ENCODE measurements at places on chromosomes 1 and 21.

DNA sequence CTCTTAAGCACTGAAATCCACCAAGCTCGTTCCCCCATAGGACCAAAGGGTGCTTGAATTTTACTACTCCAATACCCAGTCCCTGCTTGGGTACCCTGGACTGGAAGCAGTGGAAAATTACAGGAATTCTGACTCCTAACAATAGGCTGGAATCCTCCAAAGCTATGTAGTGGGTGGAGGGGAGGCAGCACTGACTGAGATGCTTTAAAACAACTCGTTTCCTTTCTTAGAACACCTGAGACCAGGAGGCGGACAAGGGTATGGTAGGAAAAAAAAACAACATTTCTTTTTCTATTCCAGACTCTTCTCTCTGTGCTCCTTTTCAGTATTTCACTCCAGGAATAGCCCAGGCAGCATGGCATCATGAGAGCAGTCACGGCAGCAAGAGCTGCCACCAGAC is 2.3 kb downstream of the PEF1 start:
- DNase-seq: no peak

- DNase-seq: no peak
These were observed 1369.1 kb upstream of the ADGRL4 start for GRCh38 chr1:80375662-80376061.

GRCh38 chr1:159868766-159869165 is 6.3 kb upstream of the VSIG8 start:
- no peak for DNase-seq

DNA sequence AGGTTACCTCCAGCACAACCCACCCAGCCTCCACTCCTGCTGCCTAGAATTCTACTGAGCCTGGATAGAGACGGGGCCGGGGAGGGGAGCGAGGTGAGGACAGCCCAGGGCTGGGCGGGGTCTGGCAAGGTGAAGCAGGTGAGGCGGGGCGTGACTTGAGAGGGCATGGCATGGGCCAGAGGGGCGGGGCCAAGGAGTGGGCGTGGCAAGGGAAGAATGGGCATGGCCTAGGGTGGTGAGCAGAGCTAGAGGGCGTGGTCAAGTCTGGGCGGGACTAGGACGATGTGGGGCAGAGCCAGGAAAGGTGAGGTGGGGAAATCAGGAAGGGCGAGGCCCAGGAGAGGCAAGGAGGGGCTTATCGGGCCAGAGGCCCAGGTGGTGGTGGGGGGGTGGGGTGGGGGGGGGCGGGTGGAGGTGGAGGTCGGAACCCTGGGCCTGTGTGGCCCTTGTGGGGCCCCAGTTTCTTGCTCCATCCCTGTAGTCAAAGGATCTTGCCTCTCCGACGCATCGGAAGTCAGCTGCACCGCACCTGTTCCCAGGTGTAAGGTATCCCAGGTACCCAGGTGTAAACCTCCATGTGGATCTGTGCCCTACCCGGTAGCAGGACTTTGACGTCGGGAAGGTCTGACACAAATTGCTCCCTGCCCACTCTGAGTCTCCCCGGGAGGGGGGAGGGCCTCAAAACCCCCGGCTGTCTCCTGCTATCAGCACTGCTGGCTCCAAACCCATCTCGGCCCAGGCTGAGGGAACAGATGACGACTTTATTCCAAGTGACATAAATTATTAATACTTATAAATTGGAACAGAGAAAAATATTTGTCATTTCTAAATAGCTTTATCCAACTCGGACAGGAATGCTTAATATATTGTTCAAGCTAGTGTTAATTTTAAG is 32.9 kb upstream of the UTS2 start:
- DNase-seq: no peak

- peak; percentile 93 for DNase-seq
These were observed 173.8 kb downstream of the ETS2 start for GRCh38 chr21:38979271-38980121.

GRCh38 chr1:84166797-84167196 is 22.7 kb downstream of the PRKACB start:
- no peak for DNase-seq
